ENCODE measurements at places on chromosomes 4 and X.

- DNase-seq = peak; percentile 9
Measured at GRCh38 chr4:5942947-5943346, 50.1 kb upstream of the CRMP1 start.

DNA sequence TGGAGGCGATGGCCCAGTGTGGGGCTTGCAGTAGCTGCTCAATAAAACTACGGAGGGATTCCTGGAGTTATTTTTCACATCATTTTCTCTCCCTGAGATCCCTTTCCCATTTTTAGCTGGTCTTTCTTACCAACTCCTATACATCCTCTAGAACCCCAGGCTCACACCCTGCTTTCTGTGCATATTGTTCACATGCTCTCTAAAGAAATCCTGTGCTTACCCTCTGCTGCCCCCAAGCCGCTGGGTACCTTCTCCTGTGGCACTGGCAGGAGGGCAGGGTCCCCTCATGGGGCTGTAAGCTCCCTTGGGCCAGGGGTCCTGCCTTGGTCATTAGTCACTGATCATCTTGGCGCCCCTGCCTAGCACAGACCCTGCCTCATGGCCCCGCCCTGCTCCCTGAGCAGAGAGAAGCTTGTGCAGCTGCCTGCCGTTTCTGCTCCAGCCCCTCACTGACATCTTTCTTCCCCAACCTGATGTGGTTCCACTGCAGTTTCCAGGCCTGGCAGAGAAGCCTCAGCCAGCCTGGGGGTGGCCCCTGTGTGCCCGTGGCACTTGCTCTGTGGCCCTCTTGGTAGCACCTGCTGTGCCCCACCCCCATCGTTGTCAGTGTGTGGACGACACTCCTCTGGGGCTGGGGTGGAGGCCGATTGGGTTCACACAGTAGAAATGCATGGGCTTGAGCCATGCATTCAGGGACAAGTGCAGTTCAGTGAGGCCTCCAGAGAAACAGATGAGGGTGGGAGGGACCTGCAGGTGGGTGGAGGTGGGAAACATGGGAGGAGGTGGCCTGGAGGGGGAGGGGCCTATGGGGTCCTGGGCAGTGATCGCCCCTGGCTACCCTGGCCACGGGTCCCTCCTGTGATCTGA lies 69.5 kb downstream of the WFS1 start:
- no peak for DNase-seq

- no peak for DNase-seq
Measured at GRCh38 chrX:40380655-40381488, 199.9 kb upstream of the ATP6AP2 start.

DNA sequence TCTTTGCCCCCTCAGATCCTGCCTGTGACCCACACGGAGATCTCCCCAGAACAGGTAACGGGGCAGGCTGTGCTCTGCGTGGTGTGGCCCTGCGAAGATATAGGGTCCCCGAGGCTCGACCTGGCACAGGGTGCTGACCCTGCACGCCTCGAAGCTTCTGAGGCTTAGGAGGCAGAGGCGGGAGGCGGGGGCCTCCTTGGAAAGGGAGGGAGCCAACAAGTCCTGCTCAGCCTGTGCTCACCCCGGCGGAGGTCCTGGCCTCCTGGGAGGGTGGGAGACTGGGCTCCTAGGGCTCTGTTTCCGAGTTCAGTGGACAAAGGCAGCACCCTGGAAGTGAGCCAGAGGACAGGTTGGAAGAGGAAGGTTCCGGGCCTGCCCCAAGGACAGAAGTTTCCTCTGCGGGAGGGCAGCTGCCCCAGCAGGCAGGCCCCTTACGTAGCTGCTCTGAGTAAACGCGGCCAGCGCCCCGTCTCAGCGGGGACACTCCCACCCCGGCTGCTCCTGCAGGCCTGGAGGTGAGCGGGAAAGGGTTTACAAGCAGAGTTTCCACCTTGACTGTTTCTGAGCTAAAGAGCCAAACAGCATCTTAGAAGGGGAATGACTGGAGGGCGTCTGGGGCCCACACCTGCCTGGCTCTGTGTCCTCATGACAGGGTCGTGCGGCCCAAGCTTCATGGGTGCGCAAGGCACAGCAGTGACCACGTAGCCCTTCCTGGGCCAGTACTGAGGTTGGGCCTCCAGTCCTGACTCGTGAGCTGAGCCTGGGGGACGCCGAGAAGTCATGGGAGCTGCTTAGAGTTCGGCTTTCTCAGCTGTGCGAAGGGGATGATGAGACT lies 16.1 kb downstream of the TMEM175 start:
- peak; percentile 32 for DNase-seq

- DNase-seq = no peak
Measured at GRCh38 chr4:163768014-163768413, 273.5 kb downstream of the TMA16 start.

DNA sequence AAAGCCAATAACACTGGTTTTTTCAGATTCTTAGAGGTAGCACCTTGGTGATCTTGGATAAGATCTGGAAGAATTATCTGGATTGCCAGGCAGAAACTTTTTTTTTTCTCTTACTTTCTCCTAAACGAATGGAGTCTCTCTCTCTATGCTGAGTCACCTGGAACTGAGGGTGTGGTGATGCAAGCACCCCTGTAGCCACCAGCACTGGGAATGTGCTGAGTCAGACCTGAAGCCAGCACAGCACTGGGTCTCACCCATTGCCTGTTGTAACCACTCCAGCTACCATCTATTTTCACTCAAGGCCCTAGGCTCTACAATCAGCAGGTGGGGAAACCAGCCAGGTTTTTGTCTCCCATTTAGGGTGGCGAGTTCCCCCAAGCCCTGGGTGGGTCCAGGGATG lies 923.8 kb downstream of the RAPGEF2 start:
- no peak for DNase-seq

GRCh38 chrX:4710618-4711433 lies 997.4 kb upstream of the PRKX start:
- no peak for DNase-seq

DNA sequence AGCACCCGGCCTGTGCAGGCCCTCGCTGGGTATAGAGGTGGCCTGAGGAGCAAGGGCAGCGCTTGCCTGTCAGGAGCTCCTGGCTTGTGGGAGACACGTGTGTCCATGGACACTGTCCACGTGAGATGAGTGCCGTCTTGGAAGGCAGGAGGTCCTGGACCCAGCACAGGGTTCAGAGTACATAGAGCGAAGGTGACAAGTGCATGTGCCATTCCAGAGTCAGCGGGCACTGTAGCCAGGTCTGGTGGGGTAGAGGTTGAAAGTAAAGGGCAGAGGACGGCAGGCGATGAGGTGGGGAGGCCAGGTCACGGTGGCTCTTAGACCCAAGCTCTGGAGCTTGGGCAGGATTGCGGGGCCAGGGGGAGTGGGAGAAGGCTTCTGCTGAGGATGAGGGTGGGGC lies 28.4 kb upstream of the TADA2B start:
- no peak for DNase-seq

- DNase-seq = no peak
Measured at GRCh38 chrX:30982467-30982866, 89.4 kb downstream of the FTHL17 start.

- no peak for DNase-seq
Measured at GRCh38 chr4:33063241-33063640, 2343.1 kb downstream of the PCDH7 start.

- DNase-seq = no peak
Measured at GRCh38 chrX:111728096-111728495, 47.1 kb downstream of the ALG13 start.

GRCh38 chrX:37545066-37545465 lies 26.4 kb upstream of the LANCL3 start:
- no peak for DNase-seq

DNA sequence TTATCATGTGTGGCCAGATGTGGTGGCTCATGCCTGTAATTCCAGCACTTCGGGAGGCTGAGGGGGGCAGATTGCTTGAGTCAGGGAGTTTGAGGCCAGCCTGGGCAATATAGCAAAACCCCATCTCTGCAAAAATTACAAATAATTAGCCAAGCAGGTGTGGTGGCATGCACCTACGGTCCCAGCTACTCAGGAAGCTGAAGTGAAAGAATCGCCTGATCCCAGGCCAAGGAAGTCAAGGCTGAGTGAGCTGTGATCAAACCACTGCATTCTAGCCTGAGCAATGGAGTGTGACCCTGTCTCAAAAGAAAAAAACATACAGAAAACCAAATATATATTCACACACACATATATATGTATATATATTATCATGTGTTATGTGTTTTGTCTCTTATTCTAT lies 15.0 kb downstream of the APELA start:
- DNase-seq = no peak

DNA sequence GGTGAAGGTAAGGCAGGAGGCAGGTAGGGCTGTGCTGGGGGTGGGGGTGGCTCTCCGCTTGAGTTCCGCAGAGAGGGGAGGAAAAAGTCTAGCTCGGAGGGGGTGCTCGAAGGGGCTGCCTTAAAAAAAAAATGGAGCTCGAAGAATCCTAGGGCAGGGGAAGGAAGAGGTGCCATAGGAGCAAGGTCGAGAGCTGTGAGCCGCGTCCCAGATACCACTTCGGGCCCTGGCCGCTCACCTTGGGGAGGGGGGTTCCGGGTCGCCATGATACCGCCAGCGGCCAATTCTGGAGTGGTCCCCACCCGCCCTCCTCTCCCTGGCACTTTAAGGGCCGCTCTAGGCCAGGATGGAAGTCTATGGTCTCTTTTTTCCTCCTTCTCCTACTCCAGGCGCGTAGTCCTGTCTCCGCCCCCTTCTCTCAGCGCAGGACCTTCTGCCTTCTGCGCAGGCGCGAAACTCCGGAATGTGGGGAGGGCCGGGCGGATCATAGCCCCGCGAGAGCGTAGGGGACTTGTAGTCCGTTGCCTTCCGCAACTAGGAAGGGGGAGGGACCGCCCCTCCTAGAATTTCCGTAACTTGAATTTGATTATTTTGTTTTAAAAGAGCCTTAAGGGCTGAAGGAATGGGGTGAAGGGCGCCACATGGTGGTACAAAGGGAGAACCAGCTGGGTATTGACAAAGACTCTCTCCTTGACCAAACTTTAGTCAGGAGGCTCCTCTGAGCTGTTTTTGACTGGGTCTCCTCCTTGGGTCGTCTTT lies at the start of gene FUNDC1:
TSS of gene FUNDC1 (minus strand) at position 293 of the 759 bp plus-strand sequence. CDS start at position 266, 27 bp downstream.
- peak; percentile 94 for DNase-seq

GRCh38 chr4:41572516-41572915 lies 34.6 kb downstream of the LIMCH1 start:
- DNase-seq = no peak

DNA sequence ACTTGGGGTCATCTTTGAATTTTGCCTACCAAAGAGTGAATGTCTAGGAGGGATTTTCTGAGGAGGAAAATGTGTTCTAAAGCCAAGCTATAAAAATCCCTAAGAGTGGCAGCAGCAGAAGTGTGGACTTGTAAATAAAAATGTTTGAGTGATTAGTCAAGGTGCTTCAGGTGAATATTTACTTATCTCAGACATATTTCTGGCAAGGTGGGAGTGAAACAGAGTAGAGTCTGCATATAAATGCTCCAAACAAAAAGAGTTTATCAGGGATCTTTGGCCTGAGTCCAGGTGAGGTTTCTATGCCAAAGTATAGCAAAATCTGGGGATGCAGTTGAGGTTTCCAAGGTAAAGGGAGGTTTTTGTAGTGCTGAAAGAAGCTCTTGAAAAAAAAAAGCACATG lies 19.7 kb downstream of the CYSLTR1 start:
- no peak for DNase-seq

DNA sequence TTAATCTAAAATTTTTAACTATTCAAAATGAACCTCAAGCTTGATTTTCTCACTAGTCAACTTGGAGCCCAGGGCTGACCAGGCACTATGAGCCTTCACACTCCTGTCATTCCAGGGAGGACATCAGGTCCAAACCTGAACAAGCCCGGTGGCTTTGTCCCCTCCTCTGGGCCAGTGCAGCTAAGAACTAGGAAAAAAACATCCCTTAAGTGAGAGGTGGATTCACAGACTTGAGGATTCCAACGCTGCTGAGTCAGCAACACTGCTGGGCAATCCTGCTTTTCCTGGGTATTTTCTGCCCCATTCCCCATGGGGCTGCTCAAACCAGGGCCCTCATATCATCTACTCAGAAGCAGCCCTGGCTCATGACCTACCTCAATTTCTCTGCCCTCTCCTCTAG lies 4.0 kb downstream of the RNF212 start:
- no peak for DNase-seq

DNA sequence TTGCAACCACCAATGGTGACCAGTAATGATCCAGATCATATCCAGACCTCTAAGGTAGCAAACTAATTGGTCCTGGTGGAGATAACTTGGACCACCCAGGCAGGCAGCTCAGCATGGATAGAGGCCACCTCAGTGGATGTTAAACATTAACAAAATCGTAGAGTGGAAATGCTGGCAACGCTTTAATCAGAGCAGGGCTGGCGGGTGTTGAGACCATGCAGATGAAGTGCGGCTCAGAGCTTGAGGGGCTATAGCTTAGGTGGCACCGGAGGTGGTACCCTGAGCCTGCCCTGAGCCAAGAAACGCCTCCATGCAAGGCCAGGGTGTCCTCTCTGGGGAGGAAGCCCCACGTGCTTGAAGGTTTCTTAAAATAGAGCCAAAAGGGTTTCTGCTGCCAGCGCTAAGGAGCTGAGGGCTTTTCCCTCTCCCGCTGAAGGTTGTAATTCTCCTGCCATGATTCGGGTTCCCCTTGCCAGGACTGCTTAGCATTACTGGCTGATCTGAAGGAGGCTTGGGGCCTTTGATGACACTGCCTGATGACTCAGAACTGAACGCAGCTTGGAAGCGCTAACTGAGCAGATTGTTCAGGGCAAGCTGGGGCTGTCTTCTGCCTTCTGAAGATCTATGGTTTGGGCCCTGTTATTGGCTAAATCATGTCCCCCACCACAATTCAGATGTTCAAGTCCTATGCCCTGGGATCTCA lies 177.8 kb upstream of the ATP6AP2 start:
- DNase-seq = no peak

DNA sequence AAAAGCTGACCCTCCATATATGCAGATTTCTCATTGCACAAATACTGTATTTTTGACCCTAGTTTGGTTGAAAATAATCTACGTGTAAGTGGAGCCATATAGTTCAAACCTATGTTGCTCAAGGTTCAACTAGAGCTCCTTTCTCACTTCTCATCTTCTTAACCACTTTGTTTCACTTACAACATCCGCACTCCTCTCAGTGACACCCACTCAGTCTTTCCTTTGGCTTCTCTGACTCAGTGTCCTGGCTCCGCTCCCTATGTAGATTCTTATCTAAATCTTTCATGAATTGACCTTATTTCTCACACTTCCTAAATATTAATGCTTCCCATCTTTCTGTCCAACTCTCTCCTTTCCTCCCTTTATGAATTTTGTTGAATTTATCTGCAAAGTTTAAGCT lies 32.9 kb upstream of the DKK2 start:
- no peak for DNase-seq

DNA sequence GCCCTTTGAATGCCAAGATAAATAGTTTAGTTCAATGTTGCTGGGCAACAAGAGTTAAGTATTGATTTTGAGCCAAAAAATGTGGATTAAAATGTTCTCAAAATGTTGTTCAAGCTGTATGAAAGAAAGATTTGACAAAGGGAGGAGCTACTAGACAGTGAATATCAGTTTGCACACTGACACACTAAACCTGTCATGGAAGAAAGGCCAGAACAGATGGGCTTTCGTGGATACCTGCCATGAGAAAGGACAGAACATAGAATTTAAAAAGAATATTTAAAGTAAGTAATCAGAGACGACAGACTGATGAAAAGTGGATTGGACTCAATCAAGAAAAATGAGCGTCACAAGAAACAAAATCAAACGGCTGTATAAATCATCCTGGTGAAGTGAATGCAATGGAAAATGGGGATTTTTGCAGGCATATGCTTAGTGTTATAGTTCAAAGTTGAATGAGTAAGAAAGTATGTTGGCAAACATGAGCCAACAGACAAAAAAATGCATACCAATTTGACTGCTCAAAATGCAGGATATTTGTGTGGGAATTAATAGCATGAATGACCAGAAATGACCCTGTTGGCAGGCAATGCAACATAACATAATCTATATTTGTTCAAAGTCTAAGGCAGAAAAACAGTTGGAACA lies 7.4 kb downstream of the PCDH18 start:
- DNase-seq = no peak

GRCh38 chr4:66275411-66276038 lies 605.2 kb upstream of the EPHA5 start:
- DNase-seq = no peak

All from right forelimb (tissue), 1 donor.